ENCODE measurements at places on chromosomes 12 and 14.

- no peak for DNase-seq
Observed at GRCh38 chr14:77375973-77376770, 722 bp downstream of the TMED8 start.

DNA sequence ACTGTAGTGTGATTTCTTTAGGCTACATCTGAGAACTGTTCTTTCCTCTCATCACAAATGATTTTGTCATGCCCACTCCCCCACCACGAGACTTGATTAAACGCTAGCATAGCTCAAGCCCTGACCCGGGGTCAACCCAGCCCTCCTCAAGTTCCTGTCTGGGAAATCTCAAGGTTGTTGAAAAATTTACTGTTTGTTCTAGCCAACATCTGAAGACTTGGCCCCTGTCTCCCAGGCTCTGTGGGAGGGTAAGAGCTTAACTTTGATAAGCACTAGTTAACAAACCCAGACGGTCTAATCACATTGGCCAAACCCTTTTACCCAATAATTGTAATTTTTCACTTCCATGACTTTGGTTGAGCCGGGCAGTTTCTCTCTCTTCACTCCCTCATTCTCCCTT lies 86.2 kb upstream of the AMIGO2 start:
- DNase-seq, result no peak

GRCh38 chr14:69928111-69928523 lies 48.9 kb downstream of the SMOC1 start:
- no peak for DNase-seq

DNA sequence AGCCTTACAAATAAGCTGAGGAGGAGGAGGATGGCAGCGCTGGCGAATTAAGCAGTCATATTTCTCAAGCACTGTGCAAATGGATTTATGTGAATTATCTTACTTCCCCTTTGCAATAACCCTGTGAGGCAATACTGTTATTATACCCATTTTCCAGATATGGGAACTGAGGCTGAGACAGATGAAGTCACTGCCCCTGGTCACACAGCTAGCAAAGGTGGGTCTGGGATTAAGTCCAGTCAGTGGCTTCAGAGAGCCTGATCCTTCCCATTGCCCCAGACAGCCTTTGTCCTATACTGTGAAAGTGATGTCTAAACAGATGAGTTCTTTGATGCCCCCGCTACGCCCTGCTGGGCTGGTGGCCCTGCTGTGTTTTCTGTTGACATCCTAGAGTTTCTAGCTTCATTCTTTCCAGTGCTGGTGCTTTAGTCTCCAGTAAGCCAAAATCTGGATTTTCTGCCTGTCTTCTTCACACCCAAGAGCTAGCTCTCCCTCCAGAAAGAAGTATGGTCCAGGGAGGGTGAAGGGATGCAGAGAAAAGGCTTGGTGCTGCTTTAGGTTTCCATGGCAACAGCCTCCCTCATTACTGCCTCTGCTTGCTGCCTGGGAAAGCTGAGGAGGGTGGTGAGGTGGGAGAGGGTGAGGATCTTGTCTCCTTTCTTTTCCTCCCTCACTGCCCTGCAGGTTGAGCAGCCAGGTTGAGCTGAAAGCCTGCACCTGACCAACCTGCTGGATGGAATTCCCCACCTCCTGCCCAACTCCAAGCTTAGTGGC lies 30.7 kb downstream of the TMEM63C start:
- no peak for DNase-seq

DNA sequence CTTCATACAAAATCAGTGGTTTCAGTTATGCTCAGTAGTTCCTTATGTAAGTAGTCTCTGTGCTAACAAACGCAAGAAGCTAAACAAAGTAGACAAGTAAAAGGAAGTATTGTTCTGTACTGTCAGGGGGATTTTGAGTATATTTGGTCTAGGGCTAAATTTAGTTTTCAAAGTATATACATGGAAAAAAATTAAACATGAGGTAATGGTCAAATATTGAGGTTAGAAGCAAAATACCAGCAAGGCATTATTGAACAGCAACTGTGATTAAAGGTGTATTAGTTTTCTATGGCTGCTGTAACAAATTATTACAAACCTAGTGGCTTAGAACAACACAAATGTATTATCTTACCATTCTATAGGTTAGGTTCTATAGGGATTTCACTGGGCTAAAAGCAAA lies 18.8 kb downstream of the GNG2 start:
- no peak for DNase-seq

DNA sequence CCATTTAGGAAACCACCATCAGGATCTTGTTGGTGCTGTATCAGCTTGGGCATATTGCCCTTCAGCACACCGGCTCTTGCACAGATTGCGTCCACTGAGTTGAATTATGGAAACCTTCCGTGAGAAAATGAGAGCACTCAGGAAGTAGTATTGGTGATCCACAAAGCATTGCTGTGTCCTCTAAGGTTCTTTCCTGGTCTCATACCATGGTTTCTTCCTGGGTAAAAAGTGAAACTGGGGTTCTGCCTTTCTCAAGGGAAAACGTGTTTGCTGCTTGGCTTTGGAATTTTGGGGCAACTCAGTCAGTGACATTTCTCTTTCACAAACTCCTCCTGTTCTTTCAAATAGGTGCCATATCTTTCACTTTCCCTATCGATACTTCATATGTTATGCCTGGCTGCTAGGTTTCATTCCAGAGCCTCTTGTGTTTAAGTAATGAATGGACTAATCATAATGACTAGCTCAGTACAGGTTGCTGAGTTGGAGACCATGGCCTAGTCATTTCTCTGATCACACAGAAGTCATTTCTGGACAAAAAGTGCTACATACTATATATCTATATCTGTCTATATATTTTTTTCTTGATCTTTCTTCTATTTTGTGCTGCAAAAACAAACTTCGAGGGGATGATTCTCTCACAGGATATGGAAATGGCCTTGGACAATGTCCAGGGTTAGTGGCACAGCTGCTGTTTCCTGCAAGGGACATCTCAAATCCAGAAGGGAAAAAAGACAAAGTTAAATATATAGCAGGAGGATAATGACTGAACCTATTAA lies 423.4 kb downstream of the ZFP36L1 start:
- DNase-seq, result no peak

- no peak for DNase-seq
Observed at GRCh38 chr12:28750946-28751685, 398.0 kb upstream of the FAR2 start.
